Fibroblast of skin of right quadriceps (primary cell): ENCODE measurements at places on chromosomes 12 and 14.

- no peak for DNase-seq
Measured at GRCh38 chr14:36495666-36496065, 24.4 kb downstream of the NKX2-1 start.

DNA sequence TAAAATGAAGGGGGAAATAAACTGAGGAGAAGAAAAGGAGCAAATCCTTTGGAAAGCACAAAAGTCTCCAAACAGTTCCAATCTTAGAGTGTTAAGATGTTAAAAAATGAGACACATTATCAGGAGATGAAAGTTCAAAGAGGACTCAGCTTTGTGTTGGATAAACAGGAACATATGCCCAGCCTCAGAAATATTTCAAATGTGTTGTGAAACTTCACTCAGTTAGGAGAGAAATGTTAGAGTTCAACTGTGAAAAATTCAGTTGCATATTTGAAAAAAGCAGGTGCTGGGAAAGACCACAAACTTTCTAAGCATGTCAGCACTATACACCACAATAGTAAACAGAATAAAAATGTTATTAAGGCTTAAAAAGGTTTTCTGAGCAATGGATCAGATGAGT is 136.8 kb upstream of the PRKD1 start:
- DNase-seq = peak; percentile 12

DNA sequence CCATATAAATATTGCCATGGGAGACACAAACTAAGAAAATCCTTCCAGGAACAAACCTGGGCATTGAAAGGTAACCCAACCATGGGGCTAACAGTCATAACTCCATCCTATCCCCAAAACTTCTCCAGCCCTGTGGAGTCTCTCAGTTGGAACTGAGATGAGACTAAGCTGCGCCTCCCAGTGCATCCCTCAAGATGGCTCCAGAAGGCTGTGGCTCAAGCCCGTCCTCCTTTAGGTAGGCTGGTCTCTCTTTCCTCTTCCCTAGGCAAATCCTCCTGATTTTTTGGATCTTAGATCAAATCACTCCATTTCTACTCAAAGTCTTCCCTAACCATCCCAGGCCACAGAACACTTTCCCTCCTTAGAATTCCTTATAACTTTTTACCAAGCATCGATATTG is 364.3 kb upstream of the CCDC196 start:
- DNase-seq = no peak

DNA sequence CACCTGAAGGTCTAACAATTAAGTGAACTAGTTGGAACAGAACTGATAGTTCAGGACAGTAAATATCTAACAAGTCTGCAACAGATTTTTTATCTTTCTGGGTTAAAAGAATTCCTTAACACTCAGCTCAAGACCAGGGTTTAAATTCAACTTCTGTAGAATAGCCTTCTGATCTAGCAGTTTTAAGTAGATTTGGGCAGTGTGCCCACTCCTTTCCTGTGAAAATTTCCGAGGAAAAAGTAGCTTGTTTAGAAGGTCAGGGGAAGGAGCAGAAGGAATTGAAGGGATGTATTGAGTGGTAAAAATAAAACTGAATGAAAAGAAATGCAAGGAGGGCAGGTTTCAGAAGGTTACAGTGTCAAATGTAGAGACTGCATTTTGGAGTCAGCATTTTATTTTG is 45.8 kb downstream of the ATL1 start:
- peak; percentile 44 for DNase-seq

DNA sequence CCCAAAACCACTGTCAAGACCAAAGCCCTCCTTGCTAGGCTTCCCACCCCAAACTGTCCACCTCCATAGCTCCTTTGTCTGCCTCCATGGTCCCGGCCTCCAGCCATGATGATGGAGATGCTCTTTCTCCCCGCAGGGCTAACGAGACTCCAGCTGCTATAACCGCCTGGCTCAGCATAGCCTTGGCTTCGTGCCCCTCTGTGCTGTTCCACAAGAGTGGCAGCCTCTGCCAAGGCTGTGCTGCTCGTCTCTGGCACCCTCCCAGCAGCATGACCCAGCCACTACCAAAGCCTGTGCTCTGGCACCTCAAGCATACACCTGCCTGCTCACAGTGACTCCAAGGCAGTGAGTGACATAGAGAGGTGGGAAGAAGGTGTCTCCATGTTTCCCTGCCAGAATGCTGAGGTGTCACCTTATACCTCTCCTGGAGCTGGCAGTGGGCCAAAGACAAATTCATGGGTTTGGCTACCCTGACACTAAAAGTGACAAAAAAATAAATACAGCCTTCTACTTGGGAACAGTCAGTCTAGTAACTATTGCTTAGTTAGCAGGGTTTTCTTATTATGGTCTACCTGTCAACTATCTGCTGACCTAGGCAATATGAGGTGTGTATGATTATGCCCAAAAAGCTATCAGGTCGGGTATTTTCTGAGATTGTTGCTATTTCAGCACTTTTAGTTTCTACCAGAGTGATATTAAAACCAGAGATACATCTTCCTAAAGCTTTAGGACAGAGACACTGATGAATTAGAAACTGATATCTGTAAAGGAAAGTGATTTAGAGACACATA is 16.1 kb upstream of the KRT73 start:
- no peak for DNase-seq

DNA sequence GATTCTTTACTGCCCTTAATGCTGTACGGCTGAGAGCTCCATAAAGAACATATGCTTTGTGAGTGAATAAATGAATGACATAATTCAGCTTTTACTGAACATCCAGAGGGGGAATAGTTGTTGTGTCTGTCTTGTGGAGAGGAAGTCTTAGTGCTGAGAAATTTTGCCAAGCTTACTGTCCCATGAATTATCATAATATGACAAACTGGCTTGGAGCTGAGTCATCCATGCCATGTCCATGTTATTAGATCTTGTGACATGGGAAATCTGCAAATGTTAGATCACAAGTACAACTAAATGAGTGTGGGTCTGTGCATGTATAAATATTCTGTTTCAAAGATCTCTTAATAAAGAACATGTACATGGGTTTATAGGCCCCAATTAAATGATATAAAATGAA is 350.4 kb downstream of the BMP4 start:
- no peak for DNase-seq

DNA sequence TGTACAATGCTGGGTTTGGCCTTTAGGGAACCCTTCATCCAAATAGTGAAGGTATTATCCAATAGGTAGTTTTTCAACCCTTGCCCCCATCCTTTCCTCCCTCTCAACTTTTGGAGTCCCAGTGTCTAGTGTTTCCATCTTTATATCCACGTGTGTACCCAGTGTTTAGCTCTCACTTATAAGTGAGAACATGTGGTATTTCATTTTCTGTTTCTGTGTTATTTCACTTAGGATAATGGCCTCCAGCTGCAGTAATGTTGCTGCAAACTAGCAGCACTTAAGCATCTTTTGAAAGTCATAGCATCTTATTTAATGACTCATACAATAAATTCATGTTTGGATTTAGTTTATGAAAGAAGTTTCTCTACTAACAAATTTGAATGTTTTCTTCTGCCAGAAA is 442.5 kb downstream of the NELL2 start:
- DNase-seq = no peak

- peak; percentile 92 for DNase-seq
Measured at GRCh38 chr12:57771236-57771872, 551 bp downstream of the METTL1 start.

DNA sequence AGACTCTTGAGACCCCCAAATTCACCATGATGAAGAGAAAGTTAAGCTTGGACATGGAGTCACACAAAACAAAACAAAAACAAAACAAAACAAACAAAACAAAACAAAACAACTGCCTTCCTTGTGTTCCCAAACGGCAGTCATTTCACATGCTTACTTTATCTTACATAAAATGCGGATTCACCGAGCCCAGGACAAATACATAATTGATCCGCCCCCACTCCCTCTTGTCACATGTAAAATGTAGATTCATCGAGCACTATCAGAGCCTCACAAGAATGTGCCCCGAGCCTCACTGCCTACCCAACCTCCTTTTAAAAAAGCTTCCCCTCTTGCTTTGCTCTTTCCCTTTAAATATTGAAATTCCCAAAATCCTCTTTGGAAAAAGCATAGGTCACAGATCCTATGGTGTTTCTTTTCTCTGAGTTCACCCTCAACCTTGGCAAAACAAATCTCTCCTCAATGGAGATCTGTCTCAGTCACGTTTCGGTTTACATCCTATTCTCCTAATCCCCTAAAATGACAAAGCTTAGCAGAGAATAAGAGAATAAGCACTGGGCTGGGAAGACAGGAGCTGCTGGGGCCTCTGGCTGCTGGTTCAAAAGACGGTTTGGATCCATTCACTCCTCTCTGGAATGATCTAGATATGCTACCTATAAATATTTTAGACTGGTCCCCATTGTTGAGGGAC is 83.7 kb downstream of the NINJ2 start:
- no peak for DNase-seq

DNA sequence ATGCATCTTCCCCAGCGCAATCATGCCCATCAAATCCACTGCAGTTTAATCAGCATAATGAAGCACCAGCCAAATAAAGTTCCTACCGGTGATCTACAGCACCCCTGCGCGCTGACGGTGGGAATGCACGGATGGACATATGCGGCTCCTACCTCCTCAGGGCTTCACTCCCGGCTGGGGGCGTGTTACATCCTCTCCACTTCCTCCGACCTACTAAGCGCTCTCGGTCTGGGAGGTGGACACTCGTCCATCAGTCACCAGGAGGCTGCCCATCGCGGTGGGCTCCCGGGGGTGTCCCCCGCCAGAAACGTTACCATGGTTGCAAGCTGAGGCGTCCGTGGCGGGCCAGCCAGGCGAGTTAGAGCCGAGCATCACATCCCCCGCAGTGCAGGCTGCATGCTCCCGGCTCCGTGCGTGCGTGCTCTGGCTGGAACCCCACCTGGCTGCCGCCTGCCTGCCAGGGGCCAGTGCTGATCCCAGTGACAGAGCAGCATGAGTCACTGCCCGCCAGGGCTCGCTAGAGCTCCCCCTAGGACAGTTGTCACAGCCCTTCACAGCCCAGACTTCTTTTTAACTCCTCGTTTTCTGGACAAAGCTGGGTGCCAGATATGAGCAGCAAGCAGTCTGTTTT is 73.0 kb downstream of the CIT start:
- DNase-seq = peak; percentile 77

DNA sequence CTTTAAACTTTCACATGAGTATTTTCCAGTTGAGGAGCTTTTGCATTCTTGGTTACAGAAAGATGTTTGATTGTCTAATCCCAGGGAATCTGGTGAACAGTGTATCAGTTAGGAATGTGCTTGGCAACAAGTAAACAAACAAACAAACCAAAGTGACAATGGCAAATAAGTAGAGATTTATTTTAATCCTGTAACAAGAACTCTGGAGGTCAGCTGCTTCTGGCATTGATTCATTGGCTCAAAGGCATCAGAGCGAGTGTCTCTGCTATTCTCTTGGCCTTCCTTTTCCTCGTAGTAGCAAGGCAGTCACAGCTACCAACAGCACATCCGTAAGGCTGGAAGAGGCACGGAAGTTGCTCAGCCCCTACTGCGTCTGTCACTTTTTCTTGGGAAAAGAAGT is 37.2 kb downstream of the CRADD start:
- no peak for DNase-seq

GRCh38 chr12:46763230-46763629 is 62.6 kb downstream of the SLC38A4 start:
- no peak for DNase-seq

GRCh38 chr12:13208533-13209435 is 12.3 kb downstream of the EMP1 start:
- peak; percentile 50 for DNase-seq

DNA sequence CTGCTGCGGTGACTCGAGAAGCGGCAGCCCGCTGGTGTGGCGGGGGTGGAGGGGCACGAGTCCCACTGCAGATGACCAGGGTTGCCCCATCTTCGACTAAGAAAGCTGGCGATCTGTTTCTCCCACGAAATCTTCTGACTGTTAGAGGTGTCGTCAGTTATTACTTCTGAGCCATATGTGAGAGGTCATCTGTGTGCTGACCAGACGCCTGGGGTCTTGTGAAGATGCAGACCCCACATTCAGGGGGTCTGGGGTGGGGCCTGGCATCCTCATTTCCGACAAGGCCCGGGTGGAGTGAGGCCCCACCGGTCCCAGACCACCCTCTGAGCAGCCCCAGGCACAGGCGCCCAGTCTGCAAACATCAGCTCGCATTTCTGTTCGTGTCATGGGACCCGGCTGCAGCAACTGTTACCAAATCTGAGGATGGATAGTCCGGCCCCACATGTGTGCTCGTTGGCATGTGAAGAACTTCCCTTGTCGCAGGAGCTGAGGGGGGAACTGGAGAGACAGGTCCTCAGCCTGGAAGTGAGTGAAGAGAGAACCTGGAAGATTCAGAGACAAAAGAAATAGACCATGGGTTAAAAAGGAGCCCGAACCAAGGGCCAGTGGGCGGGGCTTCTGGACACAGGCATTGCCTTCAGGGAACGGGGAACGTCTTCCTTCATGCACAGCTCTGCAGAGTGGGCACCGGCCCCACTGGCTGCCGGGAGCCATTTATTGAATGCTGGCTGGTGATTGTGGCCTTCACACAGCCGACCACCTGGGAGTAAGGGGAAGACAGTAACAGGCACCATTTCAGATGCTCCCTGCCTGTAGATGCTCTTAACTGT is 135.2 kb downstream of the ADGRD1 start:
- DNase-seq = no peak
